ENCODE measurements at places on chromosomes 4 and X. TPM values are rescaled to one million over a fixed set of nuclear protein-coding genes. Genes with fewer than 3 reads are reported as not detected.

The HTN3 gene
- total RNA-seq: not detected

The BEX2 gene
- total RNA-seq: 0.73 TPM

The GLOD5 gene
- total RNA-seq: not detected

The TBC1D9 gene
- total RNA-seq: 26.8 TPM

The PCYT1B gene
- under 0.01 TPM for total RNA-seq

The SCML1 gene
- total RNA-seq: 11.4 TPM

The GYPE gene
- 3.3 TPM for total RNA-seq

The PNMA5 gene
- not detected for total RNA-seq

The PWWP3B gene
- not detected for total RNA-seq

The F9 gene
- total RNA-seq: under 0.01 TPM

The ATP6AP2 gene
- total RNA-seq: 110 TPM

The SFRP2 gene
- total RNA-seq: 4.8 TPM

The XK gene
- total RNA-seq: not detected

The C4orf54 gene
- not detected for total RNA-seq

The FAM149A gene
- total RNA-seq: 5.1 TPM

The TMEM154 gene
- total RNA-seq: 11.1 TPM

The LONRF3 gene
- not detected for total RNA-seq

The COL4A5 gene
- total RNA-seq: 18.0 TPM

The GABRE gene
- 13.6 TPM for total RNA-seq

The MAGEA9B gene
- not detected for total RNA-seq

The TMPRSS11F gene
- total RNA-seq: not detected

The DCK gene
- 12.1 TPM for total RNA-seq

The RAB9B gene
- 0.20 TPM for total RNA-seq

The CAPN6 gene
- total RNA-seq: not detected

The XAGE1A gene
- total RNA-seq: not detected

The FOXO4 gene
- total RNA-seq: 2.6 TPM

The ETNPPL gene
- total RNA-seq: not detected

The SOWAHD gene
- total RNA-seq: not detected

The SPIN2A gene
- total RNA-seq: 2.2 TPM

The KCNE5 gene
- total RNA-seq: 0.98 TPM

The TSPAN6 gene
- total RNA-seq: 16.6 TPM

The GUCY1A1 gene
- under 0.01 TPM for total RNA-seq

The F8A2 gene
- not detected for total RNA-seq

The HPGD gene
- total RNA-seq: 5.5 TPM

The PABPC1L2B gene
- not detected for total RNA-seq

The FGFBP2 gene
- not detected for total RNA-seq
